ENCODE measurements at places on chromosomes 5 and 9. TPM values are rescaled to one million over a fixed set of nuclear protein-coding genes. Genes with fewer than 3 reads are reported as not detected.
A peak's percentile ranks its signal among the peaks of the same experiment; 100 is the strongest.

Gene SCGB3A2
- total RNA-seq, result not detected

Gene ARID3C
- not detected for total RNA-seq

Gene IARS1
- total RNA-seq, result 61.9 TPM

DNA sequence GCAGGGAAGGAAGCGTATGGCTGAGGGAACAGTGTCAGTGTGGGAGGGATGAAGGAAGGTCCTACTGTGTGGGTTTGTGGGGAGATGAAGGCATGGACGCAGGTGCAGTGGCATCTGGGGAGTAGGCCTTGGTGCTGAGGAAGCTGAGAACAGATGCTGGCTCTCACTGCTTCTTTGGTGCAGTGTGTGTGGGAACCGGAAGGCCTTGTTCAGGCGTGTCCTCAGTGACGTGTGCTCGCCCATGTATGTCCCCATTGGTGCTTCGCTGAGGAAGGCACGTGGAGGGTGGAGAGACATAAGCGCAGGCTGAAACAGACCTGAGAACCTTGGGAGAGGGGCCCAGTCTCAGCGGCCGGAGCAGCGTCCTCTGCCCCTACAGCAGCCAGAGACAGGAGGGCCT, 18.7 kb downstream of the ADAMTS13 start:
- DNase-seq, result no peak

DNA sequence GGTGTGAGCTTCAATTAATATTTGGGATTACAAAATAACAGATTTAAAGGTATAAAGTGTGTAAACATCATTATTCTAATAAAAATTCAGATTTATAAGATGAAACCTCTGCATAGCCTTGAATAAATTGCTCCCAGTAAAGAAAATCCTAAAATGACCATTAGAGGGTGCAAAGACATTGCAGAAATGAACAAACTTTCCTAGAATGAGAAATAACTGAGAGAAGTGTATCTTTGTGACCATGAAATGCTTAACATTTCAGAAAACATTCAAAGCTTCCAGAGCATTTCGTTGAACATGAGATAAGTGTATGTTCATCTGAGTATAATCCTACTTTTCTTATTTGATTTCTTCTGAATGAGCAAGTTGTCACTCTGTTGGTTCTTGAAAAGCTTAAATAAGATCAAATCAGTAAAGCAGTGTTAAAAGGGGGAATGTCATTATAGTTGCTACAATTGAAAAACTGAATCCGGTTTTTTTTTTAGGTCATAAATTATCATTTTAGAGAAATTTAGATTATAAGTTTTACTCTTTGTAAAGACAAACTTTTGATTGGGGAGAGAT, 24.7 kb upstream of the NUDT12 start:
- no peak for DNase-seq

DNA sequence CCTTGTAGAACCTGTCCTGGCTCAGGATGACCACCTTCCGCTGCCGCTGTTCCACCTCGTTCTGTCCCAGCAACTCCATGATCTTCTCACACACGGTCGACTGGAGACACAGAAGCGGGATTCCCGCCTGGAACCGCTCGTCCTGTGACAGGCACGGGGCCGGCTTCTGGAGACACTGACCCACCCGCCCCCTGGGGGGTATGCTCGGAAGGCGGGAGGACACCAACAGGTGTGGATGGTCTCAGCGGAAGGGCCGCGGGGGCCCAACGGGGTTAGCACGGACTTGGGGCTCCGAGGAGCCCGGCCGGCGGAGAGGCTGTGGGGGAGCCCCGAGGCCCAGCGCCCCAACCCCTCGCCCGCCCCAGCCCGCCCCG, 530 bp downstream of the UCK1 start:
- DNase-seq, result peak; percentile 55

DNA sequence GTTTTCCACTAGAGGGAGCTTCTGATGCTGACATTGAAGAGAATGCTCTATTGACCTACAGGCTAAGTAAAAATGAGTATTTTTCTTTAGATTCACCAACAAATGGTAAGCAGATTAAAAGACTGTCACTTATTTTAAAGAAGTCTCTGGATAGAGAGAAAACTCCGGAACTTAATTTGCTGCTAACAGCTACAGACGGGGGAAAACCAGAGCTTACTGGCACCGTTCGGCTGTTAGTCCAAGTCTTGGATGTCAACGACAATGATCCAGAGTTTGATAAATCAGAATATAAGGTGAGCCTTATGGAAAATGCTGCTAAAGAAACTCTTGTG, 764 bp downstream of the PCDHA11 start:
- DNase-seq, result no peak

- DNase-seq, result no peak
These were observed 59.6 kb downstream of the LRRTM2 start for GRCh38 chr5:138815529-138815928.

DNA sequence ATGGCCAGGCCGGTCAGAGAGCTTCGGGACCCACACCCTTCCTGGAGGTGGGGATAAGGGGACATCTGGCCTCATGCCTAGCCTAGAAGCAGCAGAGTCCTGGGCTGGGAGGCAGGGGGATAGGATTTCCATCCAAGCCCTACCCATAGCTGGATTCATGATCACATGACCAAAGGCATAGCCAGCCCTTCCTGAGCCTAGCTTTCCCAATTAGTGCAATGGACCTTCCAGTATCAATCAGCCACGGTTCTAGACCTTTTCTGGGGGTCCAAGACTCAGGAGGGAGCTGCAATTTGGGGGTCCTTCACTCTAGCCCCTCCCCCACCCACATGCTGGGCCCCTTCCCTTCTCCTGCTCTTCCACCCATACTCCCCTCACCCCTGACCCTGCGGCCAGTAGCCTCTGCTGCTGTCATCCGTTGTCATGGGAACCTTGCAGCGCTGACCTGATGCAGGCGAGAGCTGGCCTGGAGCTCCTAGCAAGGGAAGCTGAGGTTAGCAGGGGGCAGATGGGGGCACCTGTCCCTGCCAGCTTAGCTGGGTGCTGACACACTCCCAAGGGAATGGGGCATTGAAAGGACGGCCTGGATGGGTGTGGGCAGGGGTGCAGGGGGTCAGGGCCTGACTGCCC, 44.6 kb downstream of the CXXC5 start:
- DNase-seq, result no peak

DNA sequence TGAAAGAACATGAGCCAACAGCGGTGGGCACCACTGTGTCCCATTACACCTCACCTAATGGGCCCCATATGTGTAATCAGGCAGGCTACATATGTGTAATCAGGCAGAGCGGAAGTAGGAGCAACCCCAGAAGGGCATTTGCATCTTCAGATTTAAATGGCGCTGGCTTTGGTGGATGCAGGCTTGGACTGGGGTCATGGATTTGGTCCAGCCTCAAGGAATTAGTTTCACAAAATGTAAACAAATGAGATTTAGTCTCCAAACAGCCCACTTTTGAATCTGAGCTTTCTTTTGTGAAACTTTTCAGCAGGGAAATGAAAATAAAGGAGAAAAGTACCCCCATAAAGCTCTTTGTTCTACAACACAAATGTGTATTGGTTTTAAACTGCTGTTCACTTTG, 161.3 kb downstream of the LPAR1 start:
- DNase-seq, result no peak

- no peak for DNase-seq
These were observed 299.9 kb downstream of the CSNK1G3 start for GRCh38 chr5:123811831-123812230.

DNA sequence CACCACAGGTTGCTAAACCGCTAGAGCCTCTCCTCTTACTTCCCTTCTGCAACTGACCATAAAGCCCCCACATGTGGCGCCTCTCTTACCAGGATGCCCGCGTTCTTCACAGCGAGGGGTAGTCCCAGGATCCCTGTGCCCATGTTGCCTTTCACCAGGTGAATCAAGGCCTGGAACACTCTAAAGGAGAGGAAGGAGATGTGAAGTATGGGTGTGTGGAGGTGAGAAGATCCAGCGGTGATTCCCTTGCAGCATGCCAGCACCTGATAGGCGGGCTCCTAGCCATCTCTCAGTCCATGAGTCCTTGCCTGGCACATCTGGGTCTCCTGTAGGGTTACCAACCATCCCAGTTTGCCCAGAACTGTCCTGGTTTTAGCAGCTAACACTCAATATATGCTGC, 3.3 kb downstream of the SLC36A2 start:
- DNase-seq, result no peak

- no peak for DNase-seq
These were observed 395.7 kb upstream of the SEMA6A start for GRCh38 chr5:116970318-116970717.

DNA sequence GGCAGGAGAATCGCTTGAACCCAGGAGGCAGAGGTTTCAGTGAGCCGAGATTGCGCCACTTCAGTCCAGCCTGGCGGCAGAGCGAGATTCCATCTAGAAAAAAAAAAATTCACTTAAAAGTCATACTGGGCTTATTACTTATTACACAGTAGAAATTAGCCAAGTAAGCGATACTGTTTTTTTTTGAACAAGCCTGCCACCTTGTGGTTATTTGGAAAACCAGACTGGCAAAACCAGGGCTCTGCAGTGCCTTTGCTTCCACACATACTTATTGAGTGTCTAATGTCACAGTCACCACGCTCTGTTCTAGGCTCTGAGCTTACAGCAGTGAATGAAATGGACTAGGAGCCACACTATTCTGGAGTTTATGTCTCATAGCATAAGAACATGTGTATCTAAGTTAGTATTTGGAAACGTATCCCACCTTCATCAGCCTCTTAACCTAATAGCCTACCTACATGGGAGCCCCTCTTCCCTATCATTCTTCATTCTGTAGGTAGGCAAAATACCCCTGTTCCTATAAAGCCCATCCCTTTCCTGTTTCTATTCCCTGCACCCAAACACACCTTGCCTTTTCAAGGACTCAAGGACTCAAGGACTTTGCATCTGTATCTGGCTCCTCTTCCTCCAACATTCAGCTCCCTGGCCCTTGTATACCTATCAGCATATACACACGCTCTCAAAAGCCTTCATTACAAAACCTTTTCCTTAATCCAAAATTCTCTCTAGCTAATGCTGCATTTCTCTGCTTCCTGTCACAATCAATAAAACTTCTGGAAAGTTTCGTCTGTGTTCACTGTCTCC, 13.9 kb upstream of the BASP1 start:
- no peak for DNase-seq

GRCh38 chr5:56607074-56607473, 208.3 kb upstream of the MAP3K1 start:
- no peak for DNase-seq

GRCh38 chr5:119943148-119943547, 313.8 kb downstream of the FAM170A start:
- no peak for DNase-seq

DNA sequence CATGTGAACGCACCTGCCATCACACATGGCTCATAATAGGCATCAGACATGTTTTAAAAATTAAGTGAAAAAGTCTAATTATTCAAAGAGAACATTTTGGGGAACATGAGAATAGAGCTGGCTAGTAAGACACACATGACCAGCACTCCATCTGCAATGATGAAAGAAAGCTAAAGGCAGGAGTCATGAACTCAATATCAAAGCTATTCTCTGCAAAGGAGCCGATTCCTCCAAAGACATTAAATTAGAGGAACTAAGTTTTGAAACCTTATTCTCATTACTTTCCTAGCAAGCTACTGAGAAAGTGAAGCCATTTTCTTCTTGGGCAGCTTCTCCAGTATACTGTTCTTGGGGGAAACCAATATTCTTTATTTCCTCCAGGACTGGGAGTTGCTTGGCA, 172.0 kb downstream of the CRB2 start:
- DNase-seq, result no peak

DNA sequence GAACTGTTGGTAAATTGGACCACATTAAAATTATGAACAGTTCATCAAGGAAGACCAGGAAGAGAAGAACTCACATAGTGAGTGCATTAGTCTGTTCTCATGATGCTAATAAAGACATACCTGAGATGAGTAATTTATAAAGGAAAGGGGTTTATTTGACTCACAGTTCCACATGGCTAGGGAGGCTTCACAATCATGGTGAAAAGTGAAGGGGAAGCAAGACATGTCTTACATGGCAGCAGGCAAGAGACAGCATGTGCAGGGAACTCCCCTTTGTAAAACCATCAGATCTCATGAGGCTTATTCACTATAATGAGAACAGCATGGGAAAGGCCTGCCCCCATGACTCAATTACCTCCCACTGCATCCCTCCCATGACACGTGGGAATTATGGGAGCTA, 135.9 kb upstream of the MAN2A1 start:
- DNase-seq, result no peak

DNA sequence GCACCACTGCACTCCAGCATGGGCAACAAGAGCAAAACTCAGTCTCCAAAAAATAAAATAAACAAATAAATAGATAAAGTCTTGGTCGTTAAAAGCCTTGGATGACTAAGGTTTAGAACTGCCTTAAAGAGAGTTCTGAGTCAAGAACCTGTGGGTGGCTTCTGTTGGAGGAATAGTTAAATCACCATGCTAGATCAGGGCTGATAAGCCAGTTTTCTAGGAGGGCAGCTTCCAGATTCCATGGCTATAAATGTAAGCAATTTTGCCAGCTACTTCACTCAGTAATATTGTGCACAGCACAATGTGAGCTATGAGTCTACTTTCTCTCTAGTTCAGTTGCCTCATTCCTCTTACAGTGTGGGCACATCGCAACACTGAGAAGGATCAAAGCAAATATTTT, 242.1 kb upstream of the NUDT12 start:
- no peak for DNase-seq

GRCh38 chr5:74372051-74372450, 268.5 kb downstream of the ENC1 start:
- no peak for DNase-seq

DNA sequence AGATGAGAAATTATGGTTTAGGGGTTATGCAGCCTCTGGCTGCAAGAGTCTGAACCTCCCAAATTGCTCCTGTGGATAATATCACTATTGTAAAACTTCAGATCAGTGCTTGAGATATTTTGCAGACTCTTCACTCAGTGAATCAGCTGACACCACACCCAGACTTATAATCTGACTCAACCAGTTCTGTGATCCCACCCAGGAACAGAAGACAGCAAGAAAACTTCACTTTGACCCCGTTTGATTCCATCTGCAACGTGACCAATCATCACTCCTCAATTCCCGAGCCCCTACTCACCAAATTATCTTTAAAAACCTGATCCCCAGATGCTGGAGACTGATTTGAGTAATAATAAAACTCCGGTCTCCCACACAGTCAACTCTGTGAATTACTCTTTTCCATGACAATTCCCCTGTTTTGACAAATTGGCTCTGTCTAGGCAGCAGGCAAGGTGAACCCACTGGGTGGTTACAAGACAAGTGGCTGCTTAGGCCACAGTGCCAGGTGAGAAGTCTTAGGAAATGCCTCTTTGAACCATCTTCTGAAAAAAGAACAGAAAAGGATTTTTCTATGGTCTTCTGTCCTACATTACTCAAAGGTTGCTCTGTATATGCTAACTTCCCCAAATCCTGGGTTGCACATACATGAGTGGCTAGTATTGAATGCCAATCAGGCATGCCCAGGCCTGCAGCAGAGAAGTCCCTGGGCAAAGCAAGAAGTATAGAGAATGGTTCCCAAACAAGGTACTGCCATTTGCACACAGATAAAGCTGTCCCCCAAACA, 588.0 kb downstream of the PRELID2 start:
- no peak for DNase-seq

- peak; percentile 74 for DNase-seq
These were observed 43.6 kb downstream of the JADE2 start for GRCh38 chr5:134568761-134569695.

Data from left colon (tissue), 2 donors.